Stimulated activated CD8-positive, alpha-beta memory T cell treated with anti-CD3 and anti-CD28 coated beads, Interleukin-4, amount 100 ng/mL, for 4 hours (primary cell): ENCODE measurements at places on chromosomes 4 and X.

DNA sequence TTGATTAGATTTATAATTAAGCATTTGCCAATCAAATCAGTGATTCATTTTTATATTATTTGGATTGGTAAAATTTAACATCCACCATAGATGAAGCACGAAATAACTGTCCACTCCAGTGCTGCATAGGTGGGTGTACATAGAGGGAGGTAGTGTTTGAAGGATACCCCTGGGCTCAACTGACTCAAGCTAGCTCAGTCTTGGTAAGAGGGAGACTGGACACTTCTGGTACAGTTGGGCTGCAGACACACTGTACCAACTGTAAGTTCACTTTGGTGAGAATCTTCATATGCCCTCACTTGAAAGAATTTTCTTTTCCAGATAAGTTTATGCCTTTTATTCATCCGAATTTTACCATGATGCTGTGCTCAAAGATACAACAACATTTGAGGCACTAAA, 48.6 kb upstream of the UGT2B15 start:
- DNase-seq = no peak

DNA sequence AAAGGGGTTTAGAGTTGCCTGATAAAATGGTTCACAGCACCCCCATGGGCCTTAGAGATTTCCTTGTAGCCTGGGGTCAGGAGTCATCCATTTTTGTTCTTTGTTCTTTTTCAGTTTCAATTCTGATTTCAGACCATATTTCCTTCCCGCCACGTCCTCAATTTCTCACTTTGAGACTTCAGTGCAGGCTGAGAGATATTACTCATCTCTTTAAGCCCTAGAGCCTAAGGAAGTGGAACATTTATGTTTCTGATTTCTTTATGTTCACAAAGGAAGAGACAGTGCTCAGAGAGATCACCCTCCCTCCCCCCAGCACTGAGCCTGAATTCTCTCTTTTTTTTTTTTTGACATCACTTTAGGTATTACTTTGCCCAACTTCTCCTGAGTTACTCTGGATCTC, 56.3 kb downstream of the MSN start:
- DNase-seq = no peak

GRCh38 chrX:15576019-15576418, 24.7 kb downstream of the ACE2 start:
- DNase-seq = no peak

DNA sequence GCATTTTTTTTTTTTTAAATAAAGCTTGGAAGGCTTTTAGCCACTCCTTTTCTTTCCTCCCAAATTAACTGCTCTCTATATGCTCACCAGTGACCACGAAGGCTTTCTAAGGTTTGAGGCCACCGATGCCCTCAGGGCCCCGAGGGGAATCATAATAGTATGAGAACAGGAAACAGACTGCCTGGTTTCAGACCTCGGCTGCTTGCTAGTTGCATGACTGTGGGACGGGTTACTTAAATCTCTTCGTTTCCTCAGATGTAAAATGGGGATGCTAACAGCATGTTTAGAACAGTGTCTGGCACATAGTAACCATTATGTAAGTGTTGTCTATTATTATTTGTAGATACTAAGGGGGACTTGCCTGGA, 3.6 kb downstream of the LINC00632 start:
- no peak for DNase-seq

GRCh38 chrX:77597511-77597910, 150.3 kb downstream of the FGF16 start:
- DNase-seq = no peak

DNA sequence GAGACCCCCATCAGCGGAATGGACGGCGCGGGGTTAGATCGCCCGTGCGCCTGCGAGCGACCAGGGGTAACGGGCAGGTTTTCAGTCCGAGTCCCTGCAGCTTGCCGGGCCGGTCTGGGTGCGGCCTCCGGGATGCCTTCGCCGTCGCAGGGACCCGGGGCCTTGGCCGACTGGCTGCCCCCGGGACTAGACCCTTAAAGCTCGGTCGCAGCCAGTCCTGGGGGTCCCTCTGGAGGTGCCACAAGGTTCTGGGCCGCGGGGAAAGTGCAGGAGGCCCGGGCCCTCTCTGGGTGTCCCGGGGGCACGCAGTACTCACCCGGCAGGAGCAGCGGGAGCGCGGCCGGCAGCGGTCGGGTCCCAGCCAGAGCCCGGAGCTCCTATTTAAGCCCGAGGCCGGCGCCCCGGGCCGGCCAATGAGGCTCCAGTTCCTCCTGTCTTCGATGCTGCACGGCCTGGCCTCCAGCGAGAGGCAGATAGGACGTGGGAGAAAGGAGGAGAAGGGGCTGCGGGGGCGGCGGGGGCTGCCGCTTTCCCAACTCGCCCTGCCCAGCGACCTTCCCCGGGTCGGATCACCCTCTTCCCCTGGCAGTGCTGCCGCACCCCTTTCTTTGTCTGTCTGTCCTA, at the start of gene SPON2:
SPON2 (minus strand) TSS at position 356 of the 624 bp plus-strand sequence.
- DNase-seq = no peak

- DNase-seq = no peak
Measured at GRCh38 chr4:63393544-63393943, 1015.7 kb downstream of the TECRL start.

DNA sequence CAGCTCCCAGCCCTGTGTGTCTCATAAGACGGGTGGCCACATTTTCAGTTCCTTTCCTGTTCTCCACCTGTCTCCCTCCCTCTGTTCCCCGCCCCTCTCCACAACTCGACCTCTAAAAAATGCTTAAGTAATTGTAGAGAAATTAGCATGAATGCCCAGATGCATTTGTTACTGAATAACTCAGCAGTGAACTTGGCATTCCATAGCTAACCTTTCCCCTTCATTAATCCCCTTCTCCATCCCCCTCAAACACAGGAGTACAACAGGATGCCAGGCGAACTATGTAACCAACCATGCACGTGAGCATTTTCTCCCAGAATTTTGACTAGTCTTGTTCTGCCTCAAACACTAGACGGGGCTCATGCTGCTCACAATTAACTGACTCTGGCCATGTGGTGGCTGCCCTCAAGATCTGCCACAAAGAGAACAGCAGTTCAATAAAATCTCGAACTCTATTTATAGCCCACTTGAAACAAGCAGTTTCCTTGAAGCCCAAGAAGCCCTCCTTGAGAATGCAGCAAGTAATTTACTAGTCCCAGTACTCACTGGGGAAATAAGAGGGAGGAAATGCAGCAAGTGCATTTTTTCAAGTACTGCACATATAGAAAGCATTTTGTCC, 351.2 kb downstream of the ARHGAP24 start:
- no peak for DNase-seq

DNA sequence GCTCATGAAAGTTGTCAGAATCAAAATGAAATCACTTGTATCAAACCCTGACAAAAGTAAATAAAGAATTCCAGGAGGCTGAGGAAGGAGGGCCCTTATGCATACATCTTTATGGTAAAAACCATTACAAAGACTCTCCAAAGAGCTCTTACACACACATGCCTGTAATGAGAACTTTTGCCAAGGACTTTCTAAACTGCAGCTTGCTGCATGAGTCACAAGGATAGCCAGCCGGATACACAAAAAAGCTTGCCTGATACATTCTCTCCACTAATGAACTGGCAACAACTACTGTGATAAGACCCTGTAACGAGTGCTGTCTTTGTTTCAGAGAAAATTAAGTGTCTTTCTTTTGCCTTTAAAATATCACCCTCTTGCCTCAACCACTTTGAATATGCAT, 618.1 kb downstream of the PPP4R3C start:
- DNase-seq = no peak

DNA sequence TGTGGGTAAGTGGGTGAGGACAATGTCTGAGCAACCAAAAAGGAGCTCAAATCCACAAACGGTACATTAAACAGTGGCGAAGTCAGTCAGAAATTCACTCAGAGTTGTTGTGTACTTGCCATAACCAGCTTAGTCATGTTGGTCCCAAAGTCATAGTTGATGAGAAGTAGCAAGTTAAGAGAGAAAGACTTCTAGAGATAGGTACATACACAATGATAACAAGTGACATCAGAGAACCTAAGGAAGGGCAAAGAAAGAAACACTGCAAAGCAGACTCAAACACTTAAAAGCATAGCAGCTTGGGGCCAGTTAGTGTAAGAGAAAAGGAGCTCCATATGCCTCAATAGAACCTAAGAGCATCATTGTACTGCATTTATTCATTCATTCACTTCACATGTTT, 30.2 kb downstream of the DYNLT3 start:
- no peak for DNase-seq
